Naive thymus-derived CD8-positive, alpha-beta T cell (primary cell): ENCODE measurements at places on chromosomes 11 and 22. TPM values are rescaled to one million over a fixed set of nuclear protein-coding genes. Genes with fewer than 3 reads are reported as not detected.

The RIBC2 gene
- polyA plus RNA-seq: not detected

The ANGPTL5 gene
- polyA plus RNA-seq: not detected

The MRGPRE gene
- polyA plus RNA-seq: not detected

The MFRP gene
- not detected for polyA plus RNA-seq

The SMC1B gene
- not detected for polyA plus RNA-seq

The CRYBA4 gene
- not detected for polyA plus RNA-seq

The CTSW gene
- polyA plus RNA-seq: 495 TPM

The TRPC6 gene
- polyA plus RNA-seq: not detected

- no peaks in the 10 kb centered on the region for H3K4me1 ChIP-seq
- no peak overlapping the region for H3K27ac ChIP-seq
- H3K36me3 ChIP-seq: no peaks in the 10 kb centered on the region
- peaks cover 36% of the 10 kb centered on the region for H3K27me3 ChIP-seq
- no peak for DNase-seq
Observed at GRCh38 chr11:11230802-11231562, 122.1 kb downstream of the CSNK2A3 start.

DNA sequence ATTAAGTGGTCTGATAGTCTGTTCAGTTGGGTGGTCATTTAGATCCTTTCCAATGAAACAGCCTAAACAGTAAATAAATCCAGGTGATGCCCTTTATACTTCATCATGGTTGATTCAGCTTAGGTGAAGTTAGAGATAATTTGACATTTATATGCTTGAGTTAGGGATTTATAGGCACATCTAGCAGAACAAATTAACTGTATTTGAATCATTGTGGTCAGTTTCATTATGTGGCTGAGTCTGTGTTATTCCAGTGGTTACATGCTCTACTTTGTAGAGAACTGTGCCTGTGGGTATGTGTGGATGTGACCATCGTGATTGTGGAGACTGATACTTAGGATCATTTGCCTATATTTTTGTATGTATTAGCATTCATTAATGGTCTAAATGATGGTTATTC is 194.6 kb downstream of the DDX10 start:
- peaks cover 8% of the 10 kb centered on the region for H3K4me1 ChIP-seq
- no peak for DNase-seq
- H3K27ac ChIP-seq: no peak overlapping the region
- peaks cover 11% of the 10 kb centered on the region for H3K36me3 ChIP-seq

GRCh38 chr11:116869610-116870009 is 32.2 kb upstream of the APOA1 start:
- no peak for DNase-seq
- H3K36me3 ChIP-seq: peaks cover 97% of the 10 kb centered on the region
- H3K4me3 ChIP-seq: no peak overlapping the region
- H3K4me1 ChIP-seq: no peaks in the 10 kb centered on the region

- H3K4me1 ChIP-seq: no peaks in the 10 kb centered on the region
- H3K36me3 ChIP-seq: no peaks in the 10 kb centered on the region
- no peak for DNase-seq
- peaks cover 9% of the 10 kb centered on the region for H3K27me3 ChIP-seq
- no peak overlapping the region for H3K4me3 ChIP-seq
Observed at GRCh38 chr11:10993186-10993585, 135.3 kb upstream of the ZBED5 start.

DNA sequence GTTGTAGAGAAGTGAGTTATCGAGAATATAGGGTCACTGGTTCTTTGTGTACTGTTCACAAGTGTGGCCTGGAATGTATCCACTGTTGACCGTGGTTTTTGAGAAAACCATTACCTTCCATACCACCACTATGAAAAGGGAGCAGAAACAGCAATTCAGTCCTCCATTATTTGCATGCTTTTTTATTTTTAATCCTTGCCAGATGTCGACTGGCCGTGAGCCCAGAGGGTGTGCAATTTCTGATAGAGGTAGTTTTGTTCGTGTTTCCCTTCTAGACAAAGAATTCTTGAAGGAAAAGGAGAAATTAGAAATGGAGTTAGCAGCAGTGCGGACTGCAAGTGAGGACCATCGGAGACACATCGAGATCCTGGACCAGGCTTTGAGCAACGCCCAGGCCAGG is 81.7 kb downstream of the AMOTL1 start:
- no peaks in the 10 kb centered on the region for H3K4me1 ChIP-seq
- H3K27me3 ChIP-seq: no peaks in the 10 kb centered on the region
- no peak overlapping the region for H3K4me3 ChIP-seq
- H3K27ac ChIP-seq: no peak overlapping the region
- no peak for DNase-seq

DNA sequence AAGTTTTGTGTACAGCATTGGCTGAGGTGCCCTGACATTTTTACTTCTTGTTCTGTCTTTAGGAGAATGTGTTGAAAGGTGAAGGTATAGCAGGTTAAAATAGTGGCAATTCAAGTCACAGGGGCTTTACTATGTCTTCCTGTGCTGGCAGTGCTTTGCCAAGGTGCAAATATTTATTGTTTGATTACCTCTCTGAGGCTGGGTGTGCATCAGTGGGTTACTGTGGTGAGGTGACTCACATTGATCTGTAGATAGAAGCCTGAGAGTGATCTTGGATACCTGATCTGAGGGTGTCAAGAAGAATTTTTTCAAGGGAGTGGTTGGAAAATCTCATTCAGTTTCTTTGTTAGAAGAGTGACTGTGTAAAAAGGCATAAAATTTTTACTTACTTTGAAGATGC is 90.0 kb downstream of the ARHGAP42 start:
- H3K4me3 ChIP-seq: no peak overlapping the region
- no peaks in the 10 kb centered on the region for H3K4me1 ChIP-seq
- no peak overlapping the region for H3K27ac ChIP-seq
- H3K36me3 ChIP-seq: no peaks in the 10 kb centered on the region
- no peak for DNase-seq
- no peaks in the 10 kb centered on the region for H3K27me3 ChIP-seq

DNA sequence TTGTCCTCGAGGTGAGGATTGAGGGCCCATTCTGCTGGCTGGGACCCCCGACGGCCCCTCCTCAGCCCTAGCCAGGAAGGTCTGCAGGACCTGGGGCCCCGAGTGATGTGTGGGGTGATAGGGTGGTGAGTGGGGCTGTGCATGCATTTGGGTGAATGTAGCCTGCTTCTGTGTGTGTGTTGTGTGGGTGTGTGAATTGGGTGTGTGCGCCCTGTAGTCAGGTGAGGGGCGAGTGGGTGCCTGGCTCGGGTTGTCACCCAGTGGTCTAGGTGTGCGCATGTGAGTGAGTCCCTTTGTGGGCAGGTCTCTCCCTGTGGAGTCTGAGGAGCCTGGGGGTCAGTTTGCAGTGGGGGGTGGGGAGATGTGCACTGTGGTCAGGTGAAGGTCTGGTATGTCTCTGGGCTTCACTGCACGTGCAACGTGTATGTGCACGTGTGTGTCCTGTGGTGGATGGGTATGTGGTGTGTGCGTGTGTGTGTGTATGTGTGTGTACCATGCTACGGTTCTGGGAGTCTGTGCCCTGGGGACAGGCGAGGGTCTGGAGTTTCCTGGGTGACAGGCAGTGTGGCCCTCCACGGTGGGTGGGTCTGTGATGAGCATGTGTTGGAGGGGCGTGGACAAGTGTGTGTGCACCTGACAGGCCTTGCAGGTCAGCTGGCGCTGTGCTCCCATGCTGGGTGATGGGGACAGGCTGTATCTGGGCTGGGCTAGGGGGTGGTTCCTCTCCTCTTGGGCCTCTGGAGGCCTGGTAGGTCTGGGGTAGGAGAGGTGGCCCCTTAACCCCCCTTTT is 1.0 kb downstream of the TMEM151A start:
- no peak overlapping the region for H3K27ac ChIP-seq
- peaks cover 2% of the 10 kb centered on the region for H3K27me3 ChIP-seq
- peak overlapping the region; percentile 52 for H3K4me3 ChIP-seq
- DNase-seq: no peak
- peaks cover 40% of the 10 kb centered on the region for H3K4me1 ChIP-seq

- peaks cover 31% of the 10 kb centered on the region for H3K4me1 ChIP-seq
- peak overlapping the region; percentile 79 for H3K4me3 ChIP-seq
- no peaks in the 10 kb centered on the region for H3K36me3 ChIP-seq
- peak; percentile 59 for DNase-seq
Observed at GRCh38 chr22:37079668-37080171, 28.2 kb downstream of the KCTD17 start.

DNA sequence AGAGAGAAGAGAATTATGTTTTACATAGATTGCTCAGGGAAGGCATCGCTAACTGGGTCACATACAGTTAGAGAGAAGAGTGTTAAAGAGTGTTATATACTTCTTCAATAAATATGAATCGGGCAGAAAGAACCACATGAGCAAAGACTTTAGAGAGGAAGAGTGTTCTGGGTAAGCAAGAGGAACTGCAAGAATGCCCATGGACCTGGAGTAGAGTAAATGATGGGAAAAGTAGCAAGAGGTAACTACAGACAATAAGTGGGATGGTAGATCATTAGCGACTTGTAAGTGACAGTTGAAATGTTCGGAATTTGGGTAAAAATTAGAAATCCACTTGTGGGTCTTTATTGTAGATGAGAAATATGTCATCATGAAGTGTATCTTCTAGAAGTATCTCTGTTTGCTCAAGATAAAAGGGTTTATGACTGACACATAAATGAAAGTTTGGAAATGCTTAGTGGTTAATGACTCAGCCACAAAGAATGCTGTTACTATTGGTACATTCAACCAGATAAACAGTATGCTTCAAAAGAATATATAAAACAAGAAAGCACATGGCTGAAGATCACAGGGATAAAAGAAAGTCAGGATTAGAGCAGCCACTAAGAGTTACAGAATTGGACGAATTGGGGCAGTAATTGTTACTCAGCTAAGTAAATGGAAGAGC is 229.3 kb downstream of the CASP12 start:
- H3K27ac ChIP-seq: no peak overlapping the region
- H3K27me3 ChIP-seq: no peaks in the 10 kb centered on the region
- H3K4me1 ChIP-seq: peaks cover 14% of the 10 kb centered on the region
- H3K36me3 ChIP-seq: no peaks in the 10 kb centered on the region
- no peak for DNase-seq

- DNase-seq: no peak
- no peak overlapping the region for H3K4me3 ChIP-seq
- no peak overlapping the region for H3K27ac ChIP-seq
- peaks cover 2% of the 10 kb centered on the region for H3K36me3 ChIP-seq
- H3K27me3 ChIP-seq: no peaks in the 10 kb centered on the region
Observed at GRCh38 chr22:17878186-17878694, 104.0 kb upstream of the BID start.

GRCh38 chr22:41241133-41241676 is 474 bp upstream of the CHADL start:
- peaks cover 7% of the 10 kb centered on the region for H3K36me3 ChIP-seq
- H3K4me3 ChIP-seq: no peak overlapping the region
- DNase-seq: no peak

DNA sequence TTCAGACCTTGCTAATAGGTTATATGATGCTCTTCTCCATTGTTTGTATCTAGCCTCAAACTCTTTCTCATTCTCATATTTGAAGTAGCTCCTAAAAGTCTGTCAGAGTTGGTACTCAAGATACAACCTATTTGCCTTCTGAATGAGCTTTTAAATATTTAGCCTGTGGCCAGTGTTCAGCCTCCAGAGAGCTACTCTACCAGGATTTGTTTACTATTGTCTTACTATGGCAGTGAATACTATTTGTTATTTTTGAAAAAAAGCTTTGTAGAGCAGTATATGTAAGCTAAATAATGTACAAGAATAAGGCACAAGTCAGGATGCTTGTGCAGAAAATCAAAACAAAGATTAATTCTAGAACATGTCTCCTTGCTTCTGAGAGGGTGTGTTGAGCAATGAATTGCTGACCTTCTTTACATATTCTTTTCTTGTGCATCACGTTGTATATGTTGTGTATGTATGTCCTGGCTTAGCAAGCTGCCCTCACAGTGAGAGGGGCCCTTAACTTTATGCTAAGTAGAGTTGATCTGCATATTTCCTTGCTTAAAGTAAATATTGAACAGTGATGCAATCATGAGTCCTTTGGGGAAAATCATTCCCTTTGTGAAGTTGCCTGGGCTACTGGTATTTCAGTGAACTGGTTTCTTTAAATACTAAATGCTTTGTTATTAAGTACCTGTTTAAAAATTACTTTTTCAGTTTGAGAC is 438.0 kb downstream of the LUZP2 start:
- no peaks in the 10 kb centered on the region for H3K36me3 ChIP-seq
- no peak overlapping the region for H3K4me3 ChIP-seq
- H3K27me3 ChIP-seq: no peaks in the 10 kb centered on the region
- no peak overlapping the region for H3K27ac ChIP-seq

- no peaks in the 10 kb centered on the region for H3K4me1 ChIP-seq
- no peak for DNase-seq
- H3K27ac ChIP-seq: no peak overlapping the region
- peaks cover 9% of the 10 kb centered on the region for H3K36me3 ChIP-seq
- H3K27me3 ChIP-seq: no peaks in the 10 kb centered on the region
Observed at GRCh38 chr11:24859801-24860300, 363.0 kb downstream of the LUZP2 start.

DNA sequence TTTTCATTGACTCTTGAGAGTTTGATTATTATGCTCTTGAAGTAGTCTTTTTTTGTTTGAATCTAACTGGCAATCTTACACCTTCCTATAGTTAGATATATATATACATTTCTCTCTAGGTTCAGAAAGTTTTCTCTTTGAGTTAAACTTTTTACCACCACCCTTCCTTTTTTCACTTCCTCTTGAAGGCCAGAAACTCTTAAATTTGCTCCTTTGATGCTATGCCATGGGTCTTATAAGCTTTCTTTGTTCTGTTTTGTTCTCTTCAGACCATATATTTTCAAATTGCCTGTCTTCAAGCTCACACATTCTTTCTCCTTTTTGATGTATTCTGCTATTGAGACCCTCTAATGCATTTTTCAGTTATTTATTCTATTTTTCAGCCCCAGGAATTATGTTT is 513.5 kb upstream of the CNTN5 start:
- peaks cover 9% of the 10 kb centered on the region for H3K36me3 ChIP-seq
- no peak for DNase-seq
- no peak overlapping the region for H3K27ac ChIP-seq
- H3K4me1 ChIP-seq: no peaks in the 10 kb centered on the region
- H3K27me3 ChIP-seq: no peaks in the 10 kb centered on the region

DNA sequence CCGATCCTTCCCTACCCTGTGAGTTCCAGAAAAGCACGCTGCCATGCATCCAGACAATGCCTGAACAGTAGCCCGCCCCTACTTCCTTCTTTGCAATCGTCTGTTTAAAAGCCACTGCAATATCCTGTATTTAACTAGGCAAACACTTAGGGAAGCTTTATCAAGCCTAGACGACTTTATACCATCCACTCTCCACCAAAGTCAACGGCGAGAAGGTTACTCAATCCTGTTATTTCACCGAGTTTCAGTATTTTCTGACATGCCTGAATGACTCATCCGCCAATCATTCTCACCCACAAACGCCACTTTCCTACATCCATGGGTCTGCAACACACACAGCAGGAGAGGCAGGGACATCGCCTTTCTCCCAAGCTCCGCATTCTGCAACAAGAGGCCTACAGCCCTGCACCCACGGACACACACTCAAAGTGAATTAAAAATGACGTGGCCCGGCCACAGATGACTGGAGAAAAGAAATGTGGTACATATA is 9.3 kb downstream of the CELSR1 start:
- peaks cover 8% of the 10 kb centered on the region for H3K27me3 ChIP-seq
- no peak overlapping the region for H3K27ac ChIP-seq
- H3K4me3 ChIP-seq: no peak overlapping the region
- no peaks in the 10 kb centered on the region for H3K36me3 ChIP-seq
- H3K4me1 ChIP-seq: no peaks in the 10 kb centered on the region
- DNase-seq: no peak

GRCh38 chr22:19853879-19854777 is 546 bp downstream of the GNB1L start:
- peak overlapping the region; percentile 95 for H3K27ac ChIP-seq
- no peaks in the 10 kb centered on the region for H3K27me3 ChIP-seq
- peak; percentile 32 for DNase-seq
- peak overlapping the region; percentile 99 for H3K4me3 ChIP-seq
